ENCODE measurements at places on chromosomes 5 and 9.

- no peak for DNase-seq
These were observed 111.8 kb downstream of the LRRC70 start for GRCh38 chr5:62690421-62690820.

DNA sequence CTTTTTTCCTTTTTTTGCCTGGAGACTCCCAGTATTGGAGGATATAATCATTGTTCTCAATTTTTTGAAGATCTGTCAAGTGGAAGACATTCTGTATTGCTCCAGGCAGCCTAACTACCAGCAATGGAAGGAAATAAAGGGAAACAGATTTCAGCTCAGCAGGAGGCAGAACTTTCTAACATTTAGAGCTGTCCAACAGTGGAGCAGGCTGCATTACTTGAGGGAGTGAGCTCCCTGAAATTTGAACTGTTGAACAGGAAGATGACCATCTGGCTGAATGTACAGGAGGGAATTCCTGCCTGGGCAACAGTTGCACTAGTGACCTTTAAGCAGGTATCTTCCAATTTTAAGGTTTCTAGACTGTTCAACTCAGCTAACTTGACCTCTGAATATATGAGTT is 1.1 kb upstream of the GAPVD1 start:
- no peak for DNase-seq

DNA sequence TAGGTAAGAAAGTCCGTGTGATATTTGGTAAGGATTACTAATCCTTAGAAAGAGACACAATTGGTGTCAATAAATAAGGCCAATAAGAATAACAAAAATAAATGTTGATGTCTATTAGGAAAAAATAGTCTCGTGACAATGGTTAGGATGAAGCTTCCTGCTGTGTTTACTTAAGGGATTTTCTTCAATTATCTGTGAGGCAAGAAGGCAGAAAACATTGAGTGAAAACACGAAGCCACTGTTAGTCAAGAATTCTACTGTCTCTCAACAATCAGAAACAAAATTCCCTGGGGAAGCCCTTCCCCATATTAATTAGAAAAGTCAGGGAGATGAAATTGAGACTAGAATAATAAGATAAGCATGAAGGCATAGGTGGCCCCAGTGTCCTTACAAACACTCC is 149.0 kb downstream of the SYK start:
- no peak for DNase-seq

DNA sequence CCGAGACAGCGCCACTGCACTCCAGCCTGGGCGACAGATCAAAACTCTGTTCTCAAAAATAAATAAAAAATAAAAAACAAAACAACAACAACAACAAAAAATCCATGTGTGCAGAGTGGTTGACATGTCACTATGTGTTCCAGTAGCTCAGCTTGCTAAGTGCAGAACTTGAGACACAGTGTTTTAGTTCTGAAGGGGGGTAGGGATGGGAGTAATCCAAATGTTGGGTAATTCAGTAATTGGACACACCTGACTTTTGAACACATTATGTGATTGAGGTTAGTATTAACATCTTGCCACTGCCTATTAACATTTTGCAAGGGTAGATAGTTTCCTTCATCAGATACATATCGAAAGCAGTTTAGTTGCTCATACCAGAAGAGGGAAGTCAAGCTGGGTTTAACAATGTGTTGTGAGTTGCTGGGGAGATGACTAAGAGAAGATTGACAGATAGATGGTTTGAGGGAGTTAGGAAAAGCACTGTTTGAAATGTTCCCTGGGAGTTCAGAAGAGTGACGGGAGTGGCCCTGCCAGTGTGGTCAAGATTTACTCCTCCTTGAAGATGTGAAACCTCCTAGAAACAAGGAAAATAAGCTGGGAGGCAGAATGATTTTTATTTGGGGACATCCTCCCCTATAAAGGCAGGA is 928 bp downstream of the HACD4 start:
- no peak for DNase-seq

- DNase-seq, result no peak
These were observed 42.6 kb downstream of the ARRDC3 start for GRCh38 chr5:91340532-91340931.

- no peak for DNase-seq
These were observed 174.9 kb upstream of the SPRY4 start for GRCh38 chr5:142499591-142500226.

GRCh38 chr5:134503937-134504437 is 21.5 kb upstream of the JADE2 start:
- no peak for DNase-seq

DNA sequence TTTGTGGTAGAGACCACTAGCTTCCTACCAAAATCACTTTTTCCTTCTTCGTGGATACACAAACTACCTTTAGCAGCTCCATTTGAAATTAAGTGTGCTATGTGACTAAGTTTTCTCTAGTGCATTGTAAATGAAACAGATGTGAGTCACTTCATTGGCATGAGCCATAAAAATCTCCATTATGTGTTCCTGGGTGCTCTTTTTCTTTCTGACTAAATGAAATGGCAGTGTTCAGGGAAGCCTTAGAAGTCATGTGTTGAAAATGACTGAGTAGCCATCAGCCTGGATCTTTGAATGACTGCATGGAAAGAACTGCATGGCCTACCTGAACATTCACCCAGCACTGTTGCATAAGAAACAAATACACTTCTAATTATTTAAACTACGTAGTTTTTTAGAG is 107.9 kb downstream of the NDUFAF2 start:
- no peak for DNase-seq

DNA sequence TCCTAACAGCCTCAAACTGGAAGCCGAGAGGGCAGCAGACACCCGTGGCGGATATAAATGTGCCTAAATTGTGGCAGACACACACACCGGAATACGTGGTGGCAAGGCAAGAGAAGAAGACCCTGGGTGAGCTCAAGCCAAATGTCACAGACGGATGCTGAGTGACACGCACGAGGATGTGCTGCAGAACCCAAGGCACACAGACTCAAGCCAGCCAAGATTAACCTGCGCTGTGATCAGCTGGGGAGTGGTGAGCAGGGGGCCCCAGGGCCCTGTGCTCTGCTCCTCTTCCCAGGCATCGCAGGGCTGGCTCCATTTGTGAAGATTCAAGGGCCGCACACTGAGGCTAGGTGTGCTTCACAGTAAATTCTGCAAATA is 16.4 kb downstream of the SEMA4D start:
- no peak for DNase-seq

GRCh38 chr9:92616655-92617111 is 53.2 kb downstream of the IPPK start:
- DNase-seq, result no peak

- no peak for DNase-seq
These were observed 48.7 kb upstream of the HOMER1 start for GRCh38 chr5:79562351-79563246.

DNA sequence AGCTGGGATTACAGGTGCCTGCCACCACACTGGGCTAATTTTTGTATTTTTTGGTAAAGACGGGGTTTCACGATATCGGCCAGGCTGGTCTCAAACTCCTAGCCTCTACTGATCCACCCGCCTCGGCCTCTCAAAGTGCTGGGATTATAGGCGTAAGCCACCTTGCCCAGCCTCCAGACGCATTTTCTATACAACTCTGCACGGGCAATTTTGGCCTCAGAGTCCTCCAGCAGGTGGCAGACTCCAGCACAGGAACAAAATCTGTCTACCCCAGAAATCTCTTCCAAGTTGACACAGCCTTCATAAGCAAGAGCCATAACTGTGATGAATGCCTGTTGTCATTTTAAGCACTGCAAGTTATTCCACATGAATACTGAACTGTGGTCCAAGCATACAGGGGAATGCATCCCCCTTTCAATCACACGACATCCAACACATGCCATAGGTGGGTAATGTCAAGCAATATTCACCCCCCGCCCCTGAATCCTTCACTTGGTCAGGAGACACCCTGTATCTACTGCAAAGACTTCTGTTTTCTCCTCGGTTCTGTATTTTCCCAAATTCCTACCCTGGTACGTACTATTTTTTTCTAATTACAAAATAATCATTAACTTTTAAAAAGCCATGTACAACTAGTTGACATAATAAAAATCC is 50.8 kb downstream of the ALDH7A1 start:
- peak; percentile 61 for DNase-seq

GRCh38 chr9:108396611-108397010 is 459.2 kb downstream of the ACTL7B start:
- DNase-seq, result no peak

DNA sequence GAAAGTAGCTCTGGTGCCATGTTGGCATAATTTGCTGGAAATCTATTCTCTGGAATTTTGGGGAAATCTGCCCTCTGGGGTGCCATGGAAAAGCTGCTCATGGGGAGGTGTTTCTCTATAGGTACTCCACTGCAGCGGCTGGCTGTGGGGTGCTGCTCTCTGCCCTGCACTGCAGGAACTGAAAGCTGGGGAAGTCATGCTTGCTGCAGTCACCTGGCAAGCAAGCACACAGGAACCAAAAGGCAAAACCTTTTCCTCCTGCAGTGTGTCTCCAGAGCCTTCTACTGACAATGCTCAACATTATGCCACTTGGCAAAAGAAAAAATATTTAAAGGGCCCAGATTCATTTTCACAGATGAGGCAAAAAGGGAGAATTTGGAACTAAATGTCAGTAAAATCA is 25.8 kb upstream of the CARNMT1 start:
- DNase-seq, result no peak

DNA sequence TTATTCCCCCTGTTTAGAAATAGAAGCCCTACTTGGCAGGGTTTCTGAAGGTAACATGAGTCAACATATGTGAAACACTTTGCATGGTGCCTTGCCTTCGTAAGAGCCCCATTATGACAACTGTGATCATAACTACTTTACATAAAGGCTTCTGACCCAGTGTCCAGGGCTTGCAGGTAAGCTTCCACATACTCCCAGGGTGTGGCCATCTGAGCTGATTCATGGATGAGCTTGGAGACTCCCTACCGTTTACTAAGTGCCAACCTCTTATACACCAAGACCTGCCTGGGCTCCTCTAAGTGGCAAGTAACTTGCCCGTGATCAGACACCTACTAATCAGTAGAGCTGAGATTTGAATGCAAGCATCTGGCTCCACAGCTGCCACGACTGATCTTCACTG is 62.8 kb upstream of the C5orf58 start:
- DNase-seq, result no peak

DNA sequence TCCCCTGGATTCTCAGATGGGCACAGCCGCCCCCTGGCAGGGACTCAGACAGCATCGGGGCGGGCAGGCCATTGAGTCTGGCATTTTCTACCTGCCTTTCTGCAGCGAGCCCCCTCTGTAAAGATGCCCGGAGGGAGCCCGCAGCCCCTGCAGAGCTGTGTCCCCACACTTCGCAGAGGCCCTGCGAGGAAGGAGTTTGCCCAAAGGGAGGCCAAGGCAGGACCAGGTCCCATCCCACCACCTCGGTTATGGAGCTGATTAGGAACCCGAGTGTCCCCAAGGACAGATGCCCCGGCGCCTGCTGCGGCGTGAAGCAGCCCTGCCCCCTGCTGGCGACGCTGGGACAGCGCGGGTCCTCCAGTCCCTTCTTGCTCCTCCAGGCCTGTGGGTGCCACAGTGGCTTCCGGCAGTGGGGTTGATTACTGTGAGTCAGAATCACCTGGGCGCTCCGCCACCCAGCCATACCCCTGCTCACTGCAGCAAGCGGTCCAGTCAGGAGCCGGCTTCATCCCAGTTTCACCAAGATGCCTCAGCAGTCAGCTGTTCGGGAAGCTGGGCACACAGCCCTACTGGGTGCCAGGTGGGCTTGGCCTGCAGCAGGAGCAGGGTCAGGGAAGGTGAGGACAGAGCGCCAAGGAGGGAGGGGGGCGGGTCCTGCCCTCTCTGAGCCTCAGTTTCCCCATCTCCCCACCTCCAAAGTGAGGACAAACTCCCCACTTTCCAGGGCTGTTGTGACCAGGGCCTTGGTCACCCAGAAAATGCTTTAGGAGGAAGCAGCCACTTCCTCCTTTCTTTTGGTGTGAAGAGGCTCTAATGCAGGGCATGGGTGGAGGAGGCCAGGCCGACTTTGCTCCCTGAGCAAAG is 117.2 kb downstream of the RXRA start:
- DNase-seq, result peak; percentile 88

DNA sequence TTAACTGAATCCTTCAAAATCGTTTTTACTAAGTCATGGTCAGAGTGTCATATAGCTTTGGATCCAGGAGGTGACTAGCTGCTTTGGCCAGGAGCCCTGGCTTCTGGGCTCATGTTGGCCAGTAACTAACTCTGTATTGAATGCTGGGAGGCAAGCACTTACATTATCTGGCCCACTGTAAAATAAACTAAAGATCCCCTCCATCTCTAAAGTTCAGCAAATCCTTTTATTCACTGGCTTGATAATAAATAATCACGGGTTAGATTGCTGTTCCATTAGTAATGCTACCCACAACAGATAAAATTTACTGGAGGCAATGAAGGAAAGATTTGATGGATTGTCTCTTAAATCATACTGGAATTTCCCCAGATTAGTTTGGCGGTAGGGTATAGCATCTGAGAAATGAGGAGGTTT is 382.2 kb upstream of the TLE4 start:
- no peak for DNase-seq

DNA sequence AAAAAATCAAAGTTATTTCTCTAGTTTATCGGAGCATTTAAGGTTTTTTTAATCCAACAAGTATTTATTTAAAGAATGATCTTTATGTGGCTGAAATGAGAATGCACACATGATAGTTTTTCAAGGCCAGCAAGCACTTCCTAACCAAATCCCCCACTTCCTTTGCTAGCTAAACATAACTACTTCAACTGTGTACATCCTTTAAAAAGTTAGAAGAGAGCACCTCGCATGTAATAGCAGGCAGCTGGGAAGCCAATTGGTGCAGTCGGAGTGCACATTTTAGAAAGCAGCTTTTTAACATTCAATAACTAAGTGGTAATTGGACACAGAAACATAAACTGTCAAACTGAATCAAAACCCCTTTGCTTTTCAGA is 245.7 kb downstream of the BNC2 start:
- no peak for DNase-seq

GRCh38 chr9:99201603-99202002 is 20.1 kb downstream of the ALG2 start:
- DNase-seq, result no peak

GRCh38 chr5:110359221-110359620 is 367.2 kb downstream of the TMEM232 start:
- DNase-seq, result no peak

- DNase-seq, result no peak
These were observed 169.4 kb downstream of the IRX2 start for GRCh38 chr5:2582106-2582505.

DNA sequence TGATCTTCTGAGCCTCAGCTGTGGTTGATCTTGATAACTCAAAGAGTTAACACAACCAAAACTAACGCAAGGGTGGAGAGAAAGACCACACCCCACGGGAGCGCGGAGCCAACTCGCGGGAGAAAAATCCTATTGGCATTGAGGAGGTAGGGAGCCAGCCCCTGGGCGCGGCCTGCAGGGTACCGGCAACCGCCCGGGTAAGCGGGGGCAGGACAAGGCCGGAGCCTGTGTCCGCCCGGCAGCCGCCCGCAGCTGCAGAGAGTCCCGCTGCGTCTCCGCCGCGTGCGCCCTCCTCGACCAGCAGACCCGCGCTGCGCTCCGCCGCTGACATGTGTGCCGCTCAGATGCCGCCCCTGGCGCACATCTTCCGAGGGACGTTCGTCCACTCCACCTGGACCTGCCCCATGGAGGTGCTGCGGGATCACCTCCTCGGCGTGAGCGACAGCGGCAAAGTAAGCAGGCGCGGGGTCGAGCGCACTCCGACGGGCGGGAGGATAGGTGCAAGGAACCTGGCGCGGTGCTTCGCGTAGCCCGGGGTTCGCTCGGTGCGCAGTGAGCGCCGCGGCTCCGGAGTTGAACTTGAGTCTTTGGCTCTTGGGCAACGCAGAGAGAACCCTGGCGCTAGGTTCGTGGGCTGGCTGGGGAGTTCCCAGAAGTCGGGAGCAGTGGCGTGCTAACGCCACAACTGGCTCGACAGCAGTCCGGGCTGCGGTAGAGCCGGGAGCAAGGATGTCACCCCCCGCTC is at the start of gene GDA:
Gene GDA (plus strand): TSS at position 210 of the 745 bp plus-strand sequence. CDS start 120 bp downstream, at position 330.
- peak; percentile 12 for DNase-seq
